ENCODE measurements at places on chromosomes 6 and 20. TPM values are rescaled to one million over a fixed set of nuclear protein-coding genes. Genes with fewer than 3 reads are reported as not detected.

GRCh38 chr6:38671885-38672467 lies 31.0 kb downstream of the GLO1 start:
- DNase-seq: peak; percentile 39

- DNase-seq: no peak
Measured at GRCh38 chr20:32622585-32623468, 37.7 kb upstream of the NOL4L start.

DNA sequence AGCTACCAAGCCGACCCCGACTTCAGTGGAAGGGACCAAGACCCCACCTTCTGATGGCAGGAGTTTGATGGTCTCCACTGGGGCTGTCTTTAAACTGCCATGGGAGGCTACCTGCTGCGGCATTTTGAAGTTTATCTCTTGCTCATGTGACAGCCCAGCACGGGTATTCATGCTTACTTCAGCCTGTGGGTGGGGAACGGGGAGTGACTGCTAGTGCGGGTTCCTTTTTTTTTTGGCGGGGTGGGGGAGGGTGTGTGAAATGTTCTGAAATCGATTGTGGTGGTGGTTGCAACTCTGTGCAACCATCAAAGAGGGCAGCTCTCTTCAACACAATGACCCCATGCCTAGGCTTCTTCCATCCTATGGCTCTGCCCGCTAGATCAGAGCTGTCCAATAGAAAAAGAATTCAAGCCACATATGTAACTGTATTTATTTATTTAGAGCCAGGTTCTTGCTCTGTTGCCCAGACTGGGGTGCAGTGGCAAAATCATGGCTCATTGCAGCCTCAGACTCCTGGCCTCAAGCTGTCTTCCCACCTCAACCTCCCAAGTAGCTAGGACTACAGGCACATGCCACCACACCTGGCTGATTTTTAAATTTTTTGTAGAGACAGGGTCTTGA lies 53.7 kb downstream of the PPP1R16B start:
- DNase-seq: no peak

- DNase-seq: no peak
Measured at GRCh38 chr6:6730831-6731230, 142.3 kb downstream of the LY86 start.

DNA sequence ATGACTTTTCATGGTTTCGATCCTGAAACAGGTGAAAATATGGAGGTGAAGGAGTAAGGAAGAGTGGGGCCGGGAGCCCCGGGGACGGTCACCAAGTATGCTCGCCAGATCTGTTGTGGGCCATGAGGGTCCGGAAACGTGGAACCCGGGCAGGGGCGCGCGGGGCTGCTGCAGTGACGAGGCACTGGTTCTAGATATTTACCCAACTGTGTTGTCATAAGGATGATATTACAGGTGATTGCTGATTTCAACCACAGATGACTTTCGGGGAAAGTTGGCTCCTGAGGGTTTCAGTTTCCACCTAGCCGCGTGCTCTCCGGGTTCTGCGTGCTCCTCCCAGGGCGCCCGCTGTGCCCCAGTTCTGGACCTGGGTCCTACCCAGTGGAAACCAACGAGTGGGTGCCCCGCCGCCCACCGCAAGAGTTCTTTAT lies 12.2 kb downstream of the RAET1G start:
- no peak for DNase-seq

GRCh38 chr6:163356743-163357142 lies 57.8 kb upstream of the QKI start:
- DNase-seq: no peak

DNA sequence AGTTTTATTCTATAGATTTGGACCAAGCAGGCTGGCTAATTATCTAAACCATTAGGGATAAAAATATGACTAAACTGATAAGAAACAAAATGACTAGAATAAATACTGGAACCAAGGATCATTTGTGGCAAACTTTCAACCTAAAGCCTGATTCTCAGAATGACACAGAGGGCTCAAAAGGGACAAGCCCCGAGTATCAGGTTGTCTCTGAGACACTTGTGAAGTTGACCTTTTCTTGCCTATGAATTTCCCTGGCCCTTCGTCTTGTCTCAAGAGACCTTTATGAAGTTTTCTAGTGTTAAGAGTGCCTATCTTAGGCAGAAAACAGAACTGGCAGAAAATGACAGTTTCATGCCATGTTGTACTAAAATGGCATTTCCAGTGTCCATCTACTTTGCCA lies 68.3 kb downstream of the IMPG1 start:
- DNase-seq: no peak

DNA sequence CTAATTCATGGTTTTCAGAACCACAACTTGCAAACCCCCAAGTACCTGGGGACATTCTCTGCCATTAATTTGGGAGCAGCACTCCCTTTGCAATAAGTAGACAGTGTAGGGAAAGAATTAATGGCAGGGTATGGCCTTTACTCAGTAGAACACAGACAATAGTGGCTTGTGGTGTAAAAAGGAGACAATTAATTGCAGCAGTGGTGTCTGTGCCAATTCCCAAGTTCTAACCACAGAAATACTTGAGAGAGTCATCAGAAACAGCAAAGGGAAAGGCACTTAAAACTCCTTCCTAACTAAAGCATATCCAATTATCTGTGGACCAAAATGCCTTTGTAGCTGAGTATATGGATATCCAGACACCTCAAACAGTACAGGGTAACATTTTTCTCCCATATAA lies 257.6 kb upstream of the POU3F2 start:
- no peak for DNase-seq

DNA sequence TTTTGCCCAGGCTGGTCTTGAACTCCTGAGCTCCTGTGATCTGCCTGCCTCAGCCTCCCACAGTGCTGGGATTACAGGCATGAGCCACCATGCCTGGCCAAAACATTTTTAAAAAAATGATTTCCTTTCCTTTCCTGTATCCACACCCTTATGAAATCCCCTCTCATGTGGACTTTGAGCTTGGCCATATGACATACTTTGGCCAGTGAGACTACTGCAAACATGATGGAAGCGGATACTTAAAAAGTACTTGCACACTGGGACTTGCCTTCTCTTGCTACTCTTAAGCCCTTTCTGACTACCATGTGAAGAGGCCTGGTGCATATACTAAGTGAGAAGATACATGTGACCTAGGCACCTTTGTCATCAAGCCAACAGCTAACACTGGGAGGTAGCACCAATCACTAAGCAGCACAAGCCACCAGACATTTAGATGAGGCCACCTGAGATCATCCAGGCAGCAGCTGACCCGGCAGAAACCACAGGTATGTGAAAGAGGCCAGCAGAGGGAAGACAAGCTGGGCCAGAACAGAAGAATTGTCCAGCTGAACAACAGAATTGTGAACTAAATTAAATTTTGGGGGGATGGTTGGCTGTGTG lies 78.5 kb upstream of the HDAC2 start:
- DNase-seq: no peak

- peak; percentile 42 for DNase-seq
Measured at GRCh38 chr20:21395666-21396598, 1.4 kb downstream of the NKX2-4 start.

DNA sequence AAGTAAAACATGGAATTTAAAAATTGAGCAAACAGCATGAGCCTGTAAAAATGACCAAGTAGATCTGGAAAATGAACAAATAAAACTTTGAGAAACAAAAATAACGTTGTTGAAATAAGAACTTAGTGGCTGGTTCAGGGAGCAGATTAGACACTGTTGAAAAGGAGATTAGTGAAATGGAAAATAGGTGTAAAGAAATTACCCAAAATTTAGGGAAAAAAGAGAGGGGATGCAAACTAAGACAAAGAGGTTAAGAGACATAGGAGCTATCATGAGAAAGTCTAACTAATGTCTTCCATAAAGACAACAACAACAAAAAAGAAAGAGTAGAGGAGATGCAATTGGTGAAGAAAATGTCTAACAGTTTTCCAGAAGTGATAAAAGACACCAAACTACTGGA lies 29.0 kb downstream of the APCDD1L start:
- no peak for DNase-seq

The ERVFRD-1 gene
- total RNA-seq: not detected

The RAB22A gene
- total RNA-seq: 14.2 TPM

The DXO gene
- total RNA-seq: 12.6 TPM

The PTCHD4 gene
- 28.5 TPM for total RNA-seq

The OR2H2 gene
- total RNA-seq: not detected

The BANF2 gene
- total RNA-seq: not detected

The MICA gene
- 16.6 TPM for total RNA-seq
